Stimulated activated CD8-positive, alpha-beta memory T cell treated with anti-CD3 and anti-CD28 coated beads, Interleukin-12 subunit alpha, Interleukin-12 subunit beta, amount 100 ng/mL, for 4 hours (primary cell): ENCODE measurements at places on chromosomes 7 and 10.

- no peak for DNase-seq
Measured at GRCh38 chr7:25118048-25118753, 6.9 kb downstream of the CYCS start.

GRCh38 chr10:48497780-48498770 lies 106.8 kb downstream of the ARHGAP22 start:
- DNase-seq = no peak

DNA sequence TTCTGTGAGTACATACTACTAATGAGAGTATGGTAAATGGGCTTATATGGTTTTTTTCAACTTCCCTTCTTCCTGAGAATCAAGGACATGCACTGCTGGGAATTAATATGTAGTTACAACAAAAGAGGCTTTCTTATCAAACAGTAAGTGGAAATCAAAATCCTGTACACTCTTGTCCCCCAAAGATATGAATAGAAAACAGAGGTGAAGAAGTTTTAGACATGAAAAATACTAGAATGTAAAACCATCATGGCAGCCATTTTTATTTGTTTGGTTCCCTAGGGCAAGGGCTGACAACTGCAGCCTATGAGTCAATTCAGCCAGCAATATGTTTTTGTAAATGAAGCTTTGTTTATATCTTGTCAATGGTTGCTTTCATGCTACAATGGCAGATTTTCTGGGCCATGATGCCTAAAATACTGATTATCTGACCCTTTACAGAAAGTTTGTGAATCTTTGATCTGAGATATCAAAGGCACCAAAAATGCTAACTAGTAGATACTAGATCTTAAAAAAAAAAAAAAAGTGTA lies 422.4 kb downstream of the PARD3 start:
- DNase-seq = no peak

GRCh38 chr10:70779088-70779487 lies 6.1 kb downstream of the TBATA start:
- no peak for DNase-seq

DNA sequence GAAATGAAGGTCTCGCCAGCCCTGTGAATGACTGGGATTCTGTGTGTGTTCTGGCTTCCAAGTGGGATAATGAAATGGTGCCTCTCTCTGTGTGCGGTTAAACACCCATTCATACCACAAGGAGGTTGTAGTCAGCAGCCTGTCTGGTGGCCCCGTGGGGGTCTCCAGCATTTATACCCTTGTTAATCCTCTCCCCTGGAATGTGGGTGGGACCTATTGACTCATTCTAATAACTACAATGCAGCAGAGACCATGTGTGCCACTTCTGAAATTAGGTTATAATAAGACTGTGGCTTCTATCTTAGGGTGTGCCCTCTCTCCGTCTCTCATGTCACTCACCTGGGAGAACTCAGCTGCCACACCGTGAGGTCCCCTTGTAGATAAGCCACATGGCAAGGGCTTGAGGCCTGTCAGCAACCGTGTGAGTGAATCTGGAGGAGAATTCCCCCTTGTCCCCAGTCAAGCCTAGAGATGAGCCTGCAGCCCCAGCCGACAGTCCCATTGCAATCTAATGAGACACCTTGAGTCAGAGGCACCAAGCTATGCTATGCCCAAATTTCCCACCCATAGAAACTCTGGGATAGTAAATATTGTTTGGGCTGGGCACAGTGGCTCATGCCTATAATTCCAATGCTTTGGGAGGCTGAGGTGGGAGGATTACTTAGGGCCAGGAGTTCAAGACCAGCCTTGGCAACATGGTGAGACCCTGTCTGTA lies 106.8 kb downstream of the GALNT17 start:
- DNase-seq = no peak

GRCh38 chr10:125163803-125164202 lies 3.4 kb upstream of the CTBP2 start:
- DNase-seq = no peak

DNA sequence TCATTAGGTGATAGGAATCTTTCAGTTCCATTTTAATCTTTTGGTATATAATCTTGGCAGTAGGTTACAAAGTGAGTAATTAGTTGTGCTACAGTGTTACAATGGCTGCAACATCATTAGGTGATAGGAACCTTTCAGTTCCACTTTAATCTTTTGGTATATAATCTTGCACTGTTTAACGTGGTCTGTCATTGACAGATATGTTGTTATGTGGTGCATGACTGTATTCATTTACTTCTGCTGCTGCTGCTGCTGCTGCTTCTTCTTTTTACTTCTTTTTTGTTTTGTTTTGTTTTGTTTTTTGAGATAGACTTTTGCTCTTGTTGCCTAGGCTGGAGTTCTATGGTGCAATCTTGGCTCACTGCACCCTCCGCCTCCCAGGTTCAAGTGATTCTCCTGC lies 28.6 kb downstream of the ST7 start:
- no peak for DNase-seq

GRCh38 chr7:155471718-155472117 lies 13.8 kb downstream of the EN2 start:
- DNase-seq = no peak

DNA sequence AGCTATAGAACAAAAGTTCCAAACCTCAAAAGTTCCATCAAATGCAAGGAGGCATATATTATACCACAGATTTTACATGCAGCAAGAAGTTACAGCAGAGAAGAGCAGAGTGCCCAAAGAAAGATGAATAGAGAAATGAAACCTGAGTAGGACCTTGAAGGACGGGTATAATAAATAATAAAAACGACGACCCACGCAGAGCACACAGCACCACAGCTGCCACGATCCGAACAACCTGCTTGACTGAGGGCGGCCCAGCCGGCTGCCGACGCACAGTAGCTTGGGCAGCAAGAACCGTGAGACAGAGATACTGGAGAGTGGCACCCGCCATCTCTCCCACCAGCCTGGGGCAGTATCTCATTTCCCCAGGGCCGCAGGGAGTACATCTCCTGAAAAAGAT lies 79.0 kb downstream of the HIPK2 start:
- no peak for DNase-seq

GRCh38 chr10:8137272-8137681 lies 82.8 kb downstream of the GATA3 start:
- no peak for DNase-seq

DNA sequence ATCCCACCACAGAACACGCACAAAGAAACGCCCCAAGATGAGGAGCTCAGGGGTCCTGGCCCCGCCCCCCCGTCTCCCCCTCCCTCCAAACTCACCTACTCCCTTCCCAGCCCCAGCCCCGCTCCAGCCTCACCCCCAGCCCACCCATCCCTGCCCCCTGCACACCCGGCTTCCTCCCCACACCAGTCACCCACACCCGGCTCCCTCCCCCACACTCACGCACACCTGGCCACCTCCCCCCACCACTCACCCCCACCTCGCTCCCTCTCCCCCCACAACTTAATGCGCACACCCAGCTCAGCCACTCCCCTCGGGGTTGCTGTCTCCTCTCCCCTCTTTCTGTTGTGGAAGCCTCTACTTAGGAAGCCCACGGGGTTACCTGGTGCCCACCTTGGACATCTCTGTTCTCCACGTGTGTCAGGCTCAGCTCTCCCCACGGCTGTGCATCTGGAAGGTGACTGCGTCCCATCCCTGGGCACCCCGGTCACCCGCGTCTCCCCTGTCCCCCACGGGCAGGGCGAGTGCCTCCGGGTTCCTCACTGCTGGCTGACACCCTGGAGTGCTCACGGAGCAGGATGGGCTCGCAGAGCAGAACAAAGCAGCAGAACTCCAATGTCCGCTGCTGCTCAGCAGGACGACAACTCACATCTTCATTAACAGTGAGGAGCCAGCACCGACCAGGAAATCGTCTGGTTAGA lies 166.8 kb downstream of the USP6NL start:
- DNase-seq = no peak

- no peak for DNase-seq
Measured at GRCh38 chr7:159117366-159118196, 27.1 kb downstream of the VIPR2 start.

DNA sequence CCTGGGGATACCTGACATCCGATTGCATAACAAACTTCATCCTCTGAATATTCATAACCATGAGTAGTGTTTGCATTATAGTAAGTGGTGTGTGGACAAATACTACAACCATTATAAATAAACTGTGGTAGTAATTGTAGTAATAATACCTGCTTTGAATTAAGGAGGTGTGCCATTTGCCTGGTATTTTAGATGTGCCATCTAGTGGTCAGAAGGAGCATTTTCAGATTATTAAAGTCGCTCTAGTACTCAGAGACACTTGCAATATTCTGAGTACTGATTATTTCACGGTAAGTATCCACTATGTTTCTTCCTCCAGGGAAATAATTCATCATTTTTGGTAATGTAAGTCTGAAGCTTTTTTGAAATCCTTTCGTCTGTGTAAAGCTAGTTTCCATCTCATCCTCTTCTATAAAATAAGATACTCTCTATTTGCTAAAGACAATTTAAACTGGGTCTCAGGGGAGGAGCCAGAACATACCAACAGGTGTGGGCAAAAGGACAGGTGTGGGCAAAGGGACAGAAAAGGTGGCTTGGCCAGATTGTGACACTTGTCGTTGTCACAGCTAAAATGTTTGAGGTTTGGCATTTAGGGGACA lies 115.3 kb upstream of the WDR11 start:
- DNase-seq = no peak

DNA sequence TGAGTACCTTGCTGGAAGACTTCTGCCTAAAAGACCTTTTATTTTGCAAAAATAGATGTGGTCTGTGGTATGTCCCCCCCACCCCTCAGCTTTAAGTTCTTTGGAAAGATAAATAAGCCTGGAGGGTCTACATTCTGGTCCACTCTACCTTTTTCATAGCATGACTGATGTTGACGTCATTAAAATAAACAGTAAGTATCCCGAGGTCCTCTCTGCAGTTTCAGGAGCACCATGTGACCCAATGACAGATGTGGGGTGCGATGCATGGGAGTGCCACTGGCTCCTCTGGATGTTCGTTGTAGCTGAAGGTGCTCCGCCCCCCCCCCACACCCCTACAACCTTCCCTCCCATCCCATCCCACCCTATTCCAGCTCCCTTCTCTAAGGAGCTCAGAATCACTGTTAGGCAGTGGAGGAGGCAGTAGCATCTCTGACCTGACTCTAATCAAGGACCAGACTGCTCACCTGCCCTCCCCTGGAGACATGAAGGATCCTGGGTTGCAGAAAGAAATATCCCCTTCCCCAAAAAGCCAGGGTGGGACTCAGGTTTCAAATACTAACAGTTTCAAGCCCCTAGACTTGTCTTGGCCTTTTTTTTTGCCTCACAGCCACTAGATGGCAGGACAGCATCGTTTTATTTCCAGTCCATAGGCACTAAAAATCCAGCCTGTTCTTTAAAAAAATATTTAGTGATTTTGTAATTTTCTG lies 25.1 kb downstream of the CASP7 start:
- DNase-seq = no peak

GRCh38 chr7:39434012-39434411 lies 132.2 kb upstream of the YAE1 start:
- no peak for DNase-seq

DNA sequence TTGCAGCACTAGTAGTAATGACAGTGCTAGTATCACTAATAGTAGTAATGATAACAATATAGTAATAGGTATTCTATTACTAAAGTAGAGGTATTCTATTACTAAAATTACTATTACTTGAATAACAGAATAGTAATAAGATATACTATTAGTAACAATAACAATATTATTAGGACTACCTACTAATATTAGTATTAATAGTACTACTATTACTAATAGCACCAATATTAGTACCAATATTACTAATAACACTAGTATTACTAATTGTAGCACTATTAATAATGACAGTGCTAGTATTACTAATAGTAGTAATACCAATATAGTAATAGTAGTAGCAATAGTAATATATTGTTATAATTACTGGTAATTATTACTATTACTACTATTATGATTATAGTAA lies 24.1 kb downstream of the A1CF start:
- no peak for DNase-seq

GRCh38 chr7:29386196-29386765 lies 177.4 kb upstream of the PRR15 start:
- DNase-seq = no peak

DNA sequence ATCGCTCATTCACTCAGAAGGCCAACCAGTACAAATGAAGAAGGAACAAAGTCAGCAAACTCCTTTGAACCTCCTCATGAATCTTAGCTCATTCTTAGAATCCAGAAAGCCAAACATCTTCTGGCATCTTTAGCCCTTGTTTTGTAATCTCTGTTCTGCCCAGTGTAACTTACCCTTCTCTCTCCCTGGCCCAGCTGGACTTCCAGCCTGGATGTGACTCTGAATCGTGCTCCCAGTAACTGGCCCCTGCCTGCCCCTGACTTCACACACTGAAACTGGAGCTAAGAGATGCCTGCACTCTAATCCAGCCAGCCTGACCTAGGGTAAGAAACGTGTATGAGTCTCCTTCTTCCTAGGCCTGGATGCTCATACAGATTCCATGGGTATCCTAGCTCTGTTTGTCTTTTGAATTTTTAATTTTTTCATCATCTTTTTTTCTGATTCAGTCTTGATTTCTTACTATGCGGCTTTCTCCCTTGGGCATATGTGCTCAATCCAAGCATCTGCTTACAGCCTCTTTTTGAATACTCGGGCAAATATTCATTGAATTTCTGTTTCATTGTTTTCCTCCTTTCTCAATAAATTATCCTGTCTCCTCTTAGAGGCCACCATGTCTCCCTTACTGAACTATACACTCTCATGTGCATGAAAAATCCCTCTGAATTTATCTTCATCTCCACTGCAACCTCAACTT lies 845.6 kb upstream of the AUTS2 start:
- DNase-seq = no peak

DNA sequence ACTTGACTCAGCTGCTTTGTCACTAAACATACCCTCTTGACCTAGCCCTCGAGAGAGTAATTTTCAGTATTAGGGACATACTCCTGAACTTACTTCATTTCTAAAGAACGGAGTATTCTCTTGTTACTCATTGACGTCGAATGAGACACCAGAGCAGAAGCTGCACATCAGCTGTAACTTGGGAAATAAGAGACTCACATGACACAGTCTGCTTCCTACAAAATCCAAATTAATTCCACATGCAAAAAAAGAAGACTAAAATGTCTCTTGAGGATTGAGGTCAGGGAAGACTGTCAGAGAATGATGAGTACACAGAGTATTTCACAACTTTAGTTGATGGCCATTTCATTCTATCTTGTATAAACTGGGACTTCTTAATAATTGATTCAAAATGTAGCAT lies 114.7 kb upstream of the EGFR start:
- no peak for DNase-seq

GRCh38 chr7:113998934-113999333 lies 80.1 kb upstream of the PPP1R3A start:
- DNase-seq = no peak

- DNase-seq = no peak
Measured at GRCh38 chr7:70215491-70215890, 617.2 kb downstream of the AUTS2 start.

GRCh38 chr10:18681366-18681765 lies 22.1 kb downstream of the ARL5B start:
- DNase-seq = no peak

GRCh38 chr7:136006208-136006607 lies 29.0 kb upstream of the MTPN start:
- no peak for DNase-seq
